ENCODE measurements at places on chromosomes 7 and 10.

GRCh38 chr7:33185786-33186185 lies 56.4 kb downstream of the BBS9 start:
- DNase-seq: no peak

DNA sequence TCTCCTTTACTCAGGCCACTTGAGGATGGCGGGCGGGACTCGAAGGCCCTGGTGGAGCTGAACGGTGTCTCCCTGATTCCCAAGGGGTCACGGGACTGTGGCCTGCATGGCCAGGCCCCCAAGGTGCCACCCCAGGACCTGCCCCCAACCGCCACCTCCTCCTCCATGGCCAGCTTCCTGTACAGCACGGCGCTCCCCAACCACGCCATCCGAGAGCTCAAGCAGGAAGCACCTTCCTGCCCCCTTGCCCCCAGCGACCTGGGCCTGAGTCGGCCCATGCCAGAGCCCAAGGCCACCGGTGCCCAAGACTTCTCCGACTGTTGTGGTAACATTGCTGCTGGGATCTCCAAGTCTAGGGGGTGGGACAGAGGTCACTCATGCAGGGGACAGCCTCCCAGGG lies 65.7 kb downstream of the GTF2IRD1 start:
- DNase-seq: no peak

GRCh38 chr7:3217166-3217565 lies 83.9 kb upstream of the SDK1 start:
- DNase-seq: no peak

GRCh38 chr7:36128448-36129047 lies 24.5 kb upstream of the EEPD1 start:
- no peak for DNase-seq

GRCh38 chr7:114916261-114916892 lies 5.5 kb upstream of the MDFIC start:
- DNase-seq: no peak

DNA sequence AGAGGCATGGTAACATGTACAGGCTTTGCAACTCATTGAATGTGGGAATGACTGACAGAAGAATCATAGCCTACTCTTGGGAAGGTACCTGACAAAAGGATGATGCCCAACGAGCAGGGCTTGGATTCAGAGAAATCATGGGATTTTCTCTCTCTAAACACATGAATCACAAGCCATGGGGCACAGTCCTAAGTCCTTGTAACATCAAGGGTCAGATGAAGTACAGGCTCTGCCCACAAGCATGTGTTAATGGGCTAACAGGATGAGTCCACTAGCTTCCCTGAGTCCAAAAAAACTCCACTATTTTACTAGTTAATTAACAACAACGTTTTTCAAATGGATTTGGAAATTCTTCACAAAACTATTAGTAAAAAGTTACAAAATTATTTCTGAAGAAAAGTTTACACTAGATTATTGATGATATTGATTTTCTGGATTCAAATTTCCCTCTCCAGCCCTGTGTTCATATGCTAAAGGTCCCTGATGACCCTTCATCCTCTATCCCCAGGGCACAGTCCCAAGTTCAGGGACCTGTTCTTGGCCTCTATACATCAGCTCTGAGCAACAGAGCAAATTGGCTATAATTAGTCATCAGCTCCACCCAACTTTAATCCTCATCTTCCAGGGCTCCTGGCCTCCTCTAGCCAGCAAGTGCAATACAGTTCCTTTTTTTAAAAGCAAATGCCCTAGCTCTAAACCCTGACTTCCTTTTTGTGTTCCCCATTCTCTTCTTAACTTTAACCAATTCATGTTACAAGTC lies 99.8 kb downstream of the GSAP start:
- DNase-seq: no peak

- DNase-seq: no peak
Measured at GRCh38 chr7:30170476-30171205, 35.9 kb downstream of the MTURN start.

DNA sequence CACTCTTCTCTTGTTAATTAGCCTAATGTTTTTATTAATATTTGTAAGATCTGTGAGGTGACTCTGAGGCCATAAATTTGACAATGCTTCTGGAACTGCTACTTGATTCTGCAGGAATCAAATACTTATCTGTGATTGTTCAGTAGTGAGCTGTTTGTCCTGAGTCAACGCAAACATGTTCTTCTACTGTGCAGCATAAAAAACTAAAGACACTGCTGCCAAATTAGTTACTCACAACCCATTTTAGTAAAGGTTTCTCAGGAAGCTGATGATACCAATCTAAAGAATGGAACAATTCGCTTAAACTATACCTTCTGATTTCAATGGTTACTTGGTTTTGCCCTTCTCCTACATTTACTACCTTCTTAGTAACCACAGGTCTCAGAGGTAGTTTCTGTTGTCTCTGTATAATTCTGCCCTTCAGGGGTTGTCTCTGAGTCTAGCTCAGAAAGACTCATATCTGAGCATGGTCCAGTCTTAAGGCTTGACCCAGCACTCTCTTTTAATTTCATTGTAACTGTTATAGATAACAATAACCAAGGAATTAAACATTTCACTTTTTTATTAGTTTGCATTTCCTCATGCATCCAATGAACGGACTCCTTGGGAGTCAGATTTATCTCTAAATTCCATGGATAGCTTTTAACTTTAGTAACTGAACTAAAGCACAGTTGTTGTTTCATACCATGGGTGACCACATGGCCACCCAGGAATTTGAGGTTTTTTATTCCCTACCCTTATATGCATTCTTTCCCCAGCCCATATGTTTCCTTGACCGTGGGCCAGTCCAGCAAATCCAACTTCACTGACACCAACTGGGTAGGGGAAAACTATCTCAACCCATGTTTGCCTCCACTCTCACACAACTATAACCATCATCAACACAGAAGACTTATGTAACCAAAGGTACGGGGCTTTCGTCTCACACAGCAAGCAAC lies 309.5 kb upstream of the TEX47 start:
- DNase-seq: no peak

DNA sequence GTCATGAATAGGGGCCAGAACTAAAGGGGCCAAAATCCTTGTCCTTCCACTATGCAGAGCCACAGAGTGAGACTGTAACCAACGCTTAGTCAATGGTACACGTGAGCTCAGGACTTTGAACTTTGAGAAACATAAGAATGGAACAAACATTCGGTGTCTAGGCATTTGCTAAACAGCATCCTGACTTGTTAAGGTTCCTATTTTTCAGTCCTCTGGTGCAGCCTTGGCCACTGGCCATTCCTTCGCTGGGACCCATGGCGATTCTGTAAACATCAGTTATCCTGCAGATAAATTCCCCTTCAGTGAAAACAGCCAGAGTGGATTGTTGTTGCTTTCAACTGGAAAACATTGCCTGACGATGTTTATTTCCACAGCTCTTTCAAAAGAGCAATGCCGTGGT lies 266.8 kb downstream of the SORCS1 start:
- DNase-seq: no peak

GRCh38 chr7:34327681-34328080 lies 330.3 kb upstream of the NPSR1 start:
- no peak for DNase-seq

DNA sequence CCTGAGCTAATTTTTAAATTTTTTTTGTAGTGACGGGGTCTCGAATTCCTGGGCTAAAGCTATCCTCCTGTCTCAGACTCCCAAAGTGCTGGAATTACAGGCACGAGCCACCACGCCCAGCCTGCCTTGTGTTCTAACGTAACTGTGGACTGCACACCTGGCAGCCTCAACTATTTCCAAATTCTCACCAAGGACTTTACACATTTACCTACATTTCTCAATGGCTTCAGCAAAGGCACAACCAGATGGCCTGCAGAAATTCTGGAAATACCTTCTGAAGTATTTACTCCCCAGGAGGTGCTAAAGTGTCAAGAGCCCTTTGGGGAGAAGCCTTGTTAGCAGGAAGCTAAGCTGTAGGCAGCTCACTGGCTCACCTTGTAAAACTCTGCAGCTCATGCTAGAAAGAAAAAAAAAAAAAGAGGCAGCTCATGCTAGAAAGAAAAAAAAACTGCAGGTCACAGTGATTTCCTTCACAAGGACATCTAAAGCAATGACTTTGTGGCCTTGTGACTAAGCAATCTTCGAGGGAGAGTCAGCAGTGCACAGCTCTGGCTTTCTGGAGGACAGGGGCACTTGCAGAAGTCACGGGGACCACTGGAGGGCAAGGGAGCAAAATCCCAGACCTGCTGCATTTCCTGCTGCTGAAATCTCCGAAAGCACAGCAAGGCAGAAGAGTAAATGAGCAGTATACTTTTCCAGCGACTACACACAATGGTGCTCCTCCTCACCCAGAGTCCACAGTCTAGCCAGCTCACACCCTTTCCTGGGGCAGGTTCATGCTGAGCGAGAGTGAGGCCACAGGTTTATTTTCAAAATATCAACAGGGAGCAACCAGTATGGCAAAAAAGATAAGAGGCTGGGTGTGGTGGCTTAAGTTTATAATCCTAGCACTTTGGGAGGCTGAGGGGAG lies 40.4 kb downstream of the BAIAP2L1 start:
- DNase-seq: no peak

GRCh38 chr7:147188467-147188866 lies 1071.9 kb downstream of the CNTNAP2 start:
- DNase-seq: no peak

- no peak for DNase-seq
Measured at GRCh38 chr7:107046491-107047259, 2.2 kb downstream of the PRKAR2B start.

DNA sequence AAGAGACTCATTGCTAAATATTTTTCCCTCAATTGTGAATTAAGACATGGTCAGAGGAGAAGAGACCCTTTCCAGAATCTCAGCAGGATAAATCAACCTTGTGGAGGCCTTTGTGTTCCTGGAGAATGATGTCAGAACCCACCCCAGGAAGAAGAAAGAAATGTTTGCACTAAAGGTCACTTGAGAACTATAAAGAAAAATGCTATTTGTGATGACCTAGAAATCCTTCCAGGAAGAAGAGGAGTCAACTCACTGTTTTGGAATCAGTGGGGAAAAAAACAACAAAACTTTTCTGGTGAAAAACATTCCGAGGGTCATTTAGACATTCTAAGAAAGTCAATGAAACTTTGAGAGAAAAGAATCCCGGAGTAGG lies 129.1 kb upstream of the ANKRD1 start:
- no peak for DNase-seq

GRCh38 chr7:71639382-71640085 lies 507.6 kb downstream of the GALNT17 start:
- no peak for DNase-seq

GRCh38 chr10:86162036-86162435 lies 204.6 kb downstream of the GRID1 start:
- DNase-seq: no peak

DNA sequence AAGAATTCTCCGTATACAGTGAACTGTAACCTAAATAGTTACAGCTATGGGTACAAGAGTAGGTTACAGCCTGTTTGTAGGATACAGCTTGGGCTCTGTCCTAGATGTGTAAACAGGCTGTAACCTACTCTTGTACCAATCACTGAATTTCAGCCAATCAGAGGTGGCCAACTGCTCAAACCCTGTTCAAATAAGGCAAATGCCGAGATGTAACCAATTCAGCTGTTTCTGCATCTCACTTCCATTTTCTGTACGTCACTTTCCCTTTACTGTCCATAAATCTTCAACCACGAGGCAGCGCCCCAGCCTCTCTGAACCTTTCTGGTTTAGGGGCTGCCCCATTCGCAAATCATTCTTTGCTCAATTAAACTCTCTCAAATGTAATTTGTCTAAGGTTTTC lies 8.3 kb upstream of the MMP21 start:
- no peak for DNase-seq

- no peak for DNase-seq
Measured at GRCh38 chr10:57053530-57053929, 692.5 kb upstream of the ZWINT start.

- DNase-seq: no peak
Measured at GRCh38 chr7:136405931-136406777, 429.0 kb upstream of the MTPN start.

- DNase-seq: no peak
Measured at GRCh38 chr10:103781329-103782061, 73.9 kb downstream of the SH3PXD2A start.

DNA sequence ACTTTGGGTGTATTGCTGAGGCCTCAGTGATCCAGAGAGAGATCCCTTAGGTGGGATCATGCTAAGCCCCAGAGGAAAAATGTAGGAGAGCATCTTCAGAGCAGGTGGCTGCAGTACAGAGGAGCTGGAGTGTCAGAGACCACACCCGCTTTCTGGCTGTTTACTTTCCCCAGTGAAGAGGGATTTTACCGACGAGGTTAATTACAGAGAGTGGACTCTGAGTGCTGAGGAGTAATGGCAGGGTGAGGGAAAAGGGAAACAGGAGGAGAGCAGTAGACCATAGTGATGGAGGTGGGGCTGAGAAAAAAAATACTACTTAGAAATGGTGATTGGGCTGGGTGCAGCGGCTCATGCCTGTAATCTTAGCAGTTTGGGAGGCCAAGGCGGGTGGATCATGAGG lies 43.3 kb upstream of the HBP1 start:
- no peak for DNase-seq

DNA sequence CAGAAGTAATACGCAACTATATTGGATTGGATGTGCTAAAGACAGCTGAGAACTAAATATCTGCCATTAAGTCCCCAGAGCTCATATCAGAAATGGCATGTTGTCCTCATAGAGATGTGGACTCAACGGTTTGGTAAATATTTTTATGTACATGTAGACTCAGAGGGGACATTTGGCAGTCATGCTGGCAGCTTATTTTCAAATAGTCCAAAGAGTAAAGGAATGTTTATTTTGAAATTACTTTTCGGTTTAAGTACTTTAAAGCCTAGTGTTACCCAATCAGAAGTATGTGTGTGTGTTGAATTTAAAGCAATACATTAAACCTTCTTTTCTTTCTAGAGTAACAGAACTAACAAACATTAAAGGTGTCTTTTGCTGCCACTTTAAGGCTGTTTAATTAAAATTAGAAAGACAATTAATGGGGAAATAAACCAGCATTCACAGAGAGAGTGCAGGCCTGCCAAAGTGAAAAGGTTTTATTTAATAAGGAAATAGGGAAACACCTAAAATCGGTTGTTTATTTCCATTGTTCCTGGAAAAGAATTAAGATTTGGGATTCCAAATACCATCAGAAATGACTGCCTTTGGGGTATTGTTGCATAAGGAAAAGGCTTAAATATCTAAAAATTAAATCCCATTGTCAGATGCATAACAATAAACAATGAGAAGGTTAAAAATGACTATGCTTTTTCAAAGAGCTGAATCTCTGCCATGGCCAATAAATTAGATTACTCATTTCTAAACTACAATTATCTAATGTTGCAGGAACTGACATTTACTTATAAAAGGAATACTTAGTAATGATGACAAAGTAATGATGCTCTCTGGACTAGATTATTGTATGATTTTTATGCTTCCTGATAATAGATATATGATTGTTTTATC lies 113.4 kb upstream of the AHR start:
- no peak for DNase-seq

DNA sequence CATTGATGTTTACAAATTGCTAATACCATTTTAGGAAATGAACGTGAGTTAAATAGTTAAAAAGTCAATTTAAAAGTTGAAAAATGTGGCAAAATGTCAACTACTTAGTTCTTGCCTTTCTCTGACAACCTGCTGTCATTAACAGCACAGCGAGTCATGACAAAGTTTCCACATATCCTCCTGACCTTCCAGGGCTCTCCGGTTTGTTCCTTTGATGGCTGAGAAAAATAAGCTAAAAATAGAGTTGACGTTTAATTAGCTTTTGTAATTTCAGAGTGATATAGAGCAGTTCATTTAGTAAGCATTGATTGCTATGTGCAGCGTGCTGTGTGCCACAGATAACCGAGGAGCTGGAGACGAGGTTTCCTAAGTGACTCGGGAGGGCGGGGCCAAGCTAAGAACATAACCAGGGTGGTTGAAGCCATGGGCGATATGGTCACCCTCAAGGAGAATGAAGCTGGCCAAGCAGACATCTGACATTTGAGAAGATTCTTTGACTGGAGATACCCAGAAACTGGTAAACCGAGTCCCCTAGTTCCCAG lies 47.9 kb downstream of the OGDH start:
- no peak for DNase-seq

Measured in activated gamma-delta T cell treated with Interleukin-2 at 50 U/mL for 16 hours (primary cell).